ENCODE measurements at places on chromosomes 12 and 14.

- DNase-seq, result no peak
Observed at GRCh38 chr12:93507165-93507564, 39.9 kb downstream of the MRPL42 start.

DNA sequence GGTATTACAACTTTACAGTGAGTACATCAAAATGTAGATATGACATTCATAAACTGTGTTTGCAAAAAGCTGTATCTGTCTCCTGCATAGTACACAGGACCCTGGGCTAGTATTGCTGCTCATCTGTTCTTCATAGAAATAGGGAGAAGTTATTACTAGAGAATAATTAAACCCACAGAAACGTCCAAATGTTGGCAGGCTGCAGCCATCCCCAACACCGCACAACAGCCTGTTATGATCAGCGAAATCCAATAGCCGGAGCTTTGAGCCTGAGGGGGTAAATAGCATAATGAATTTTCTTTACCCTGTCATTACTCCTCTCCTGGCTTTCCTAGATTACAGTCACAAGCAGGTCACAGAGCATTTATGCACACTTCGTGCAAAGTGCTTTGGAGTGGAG is 178.0 kb downstream of the DACT1 start:
- DNase-seq, result no peak

DNA sequence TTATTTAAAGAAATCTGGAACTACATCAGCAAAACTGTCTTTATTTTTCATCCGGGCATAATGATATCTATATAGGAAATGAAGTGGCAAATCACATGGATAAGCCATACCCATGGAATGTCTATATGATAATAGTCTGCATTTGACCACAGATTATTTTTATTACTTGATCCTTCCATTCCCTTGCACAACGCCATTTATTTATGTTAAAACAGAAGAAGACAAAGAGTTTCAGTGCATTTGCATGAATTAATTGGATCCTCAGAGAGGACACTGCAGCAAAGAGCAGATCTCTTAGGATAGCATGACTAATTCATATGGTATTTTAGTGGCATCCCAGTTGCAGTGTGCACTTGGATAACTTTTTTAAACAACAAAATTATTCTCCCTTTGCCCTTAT is 345.0 kb downstream of the CCDC91 start:
- DNase-seq, result no peak

- DNase-seq, result no peak
Observed at GRCh38 chr12:67526129-67526528, 122.4 kb upstream of the DYRK2 start.

DNA sequence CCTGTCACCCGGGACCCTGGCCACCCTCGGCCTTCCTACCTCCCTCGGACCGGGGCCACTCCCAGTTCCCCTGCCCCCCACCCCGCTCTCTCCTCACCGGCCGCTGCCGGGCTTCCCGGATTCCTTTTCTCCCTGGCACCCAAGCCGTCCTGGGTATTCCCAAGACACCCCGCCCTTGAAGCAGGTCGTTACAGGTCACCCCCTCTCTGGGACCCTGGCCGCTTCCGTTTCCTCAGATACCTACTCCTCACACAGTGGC is 493 bp downstream of the NUMB start:
- DNase-seq, result no peak

Measured in H9 (cell line).